ENCODE measurements at places on chromosomes 3 and 15.

- no peak for DNase-seq
Observed at GRCh38 chr3:134974624-134975023, 179.6 kb downstream of the EPHB1 start.

DNA sequence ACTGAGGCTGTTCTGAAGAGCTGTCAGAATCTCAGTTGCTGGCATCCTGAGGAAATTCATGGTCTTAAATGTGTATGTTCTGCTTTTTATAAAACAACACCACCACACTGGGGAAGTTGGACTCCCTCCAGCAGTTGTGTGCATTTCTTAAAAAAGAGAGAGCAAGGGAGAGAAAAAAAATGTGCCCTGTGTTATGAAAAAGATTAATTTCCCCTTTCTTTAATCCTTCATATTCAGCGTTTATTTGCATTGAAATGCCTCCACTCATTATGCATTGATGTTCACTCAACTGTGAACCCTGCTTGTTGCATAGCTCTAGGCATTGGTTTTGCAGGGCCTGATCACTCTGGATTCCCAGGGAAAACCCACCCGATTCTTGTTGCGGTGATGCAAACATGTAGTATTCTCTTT lies 4.4 kb upstream of the ZNF609 start:
- no peak for DNase-seq

DNA sequence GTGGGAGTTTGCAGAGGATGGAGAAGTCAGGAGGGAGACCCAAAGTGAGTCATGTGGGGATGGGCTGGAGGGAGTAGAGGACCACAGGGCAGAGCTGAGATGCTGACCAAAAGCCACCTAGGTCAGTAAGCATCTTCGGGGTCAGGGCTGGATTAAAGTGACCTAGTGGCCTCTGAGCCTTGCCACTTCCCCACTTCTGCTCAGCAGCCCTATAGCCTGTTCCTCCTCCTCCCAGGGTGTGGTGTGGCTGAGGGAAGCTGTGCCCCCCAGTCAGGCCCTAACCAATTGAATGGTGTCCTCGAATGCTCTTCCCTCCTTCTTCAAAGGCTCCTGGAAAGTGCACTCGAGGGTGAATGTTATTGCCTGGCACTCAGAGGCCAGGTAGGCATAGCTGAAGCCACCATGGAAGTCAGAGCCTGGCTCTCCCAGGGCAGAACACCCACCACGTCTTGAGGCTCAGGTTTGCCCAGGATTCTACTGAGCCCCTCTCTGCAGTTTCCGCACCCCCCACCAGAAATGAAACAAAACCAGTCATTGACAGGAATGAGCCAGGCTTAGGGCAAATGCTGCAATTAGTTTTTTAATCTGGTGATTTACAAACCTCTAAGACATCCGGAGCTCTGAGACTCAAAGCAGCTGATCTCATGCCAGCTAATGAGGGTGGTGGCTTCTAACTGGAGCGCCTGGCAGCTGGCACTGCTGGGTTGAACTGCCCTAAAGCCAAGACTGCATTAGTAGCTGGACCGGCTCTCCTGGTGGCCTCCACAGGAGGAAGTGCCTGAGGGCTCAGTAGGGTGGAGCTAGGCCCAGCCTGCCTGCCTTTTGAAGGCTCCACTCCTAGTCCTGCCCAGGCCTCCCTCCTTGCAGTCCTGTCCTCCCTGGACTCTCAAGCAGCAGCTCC lies 26.0 kb upstream of the VIPR1 start:
- DNase-seq: no peak

DNA sequence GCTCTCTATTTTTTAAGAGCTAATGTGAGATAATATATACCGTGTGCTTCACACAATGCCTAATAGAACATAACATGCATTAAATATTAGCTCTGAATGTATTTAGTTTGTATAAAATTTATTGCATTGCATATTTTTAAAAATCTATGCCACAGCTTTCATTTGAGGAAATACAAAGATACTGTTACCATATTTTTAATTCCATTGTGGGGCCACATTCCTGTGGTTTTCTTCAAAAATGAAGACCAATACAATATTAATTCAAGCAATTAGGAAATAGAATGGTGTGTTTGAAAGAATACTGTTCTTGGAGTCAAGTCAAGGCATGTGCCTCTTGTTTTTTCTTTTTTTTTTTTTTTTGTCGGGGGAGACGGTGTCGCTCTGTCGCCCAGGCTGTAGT lies 95.4 kb upstream of the CADPS start:
- no peak for DNase-seq

GRCh38 chr15:93007994-93008393 lies 81.0 kb downstream of the RGMA start:
- DNase-seq: no peak

- no peak for DNase-seq
Observed at GRCh38 chr3:30471066-30471465, 135.3 kb upstream of the TGFBR2 start.

- DNase-seq: no peak
Observed at GRCh38 chr3:123884993-123885392, 861 bp upstream of the MYLK start.

GRCh38 chr3:147431751-147432150 lies 22.6 kb downstream of the ZIC1 start:
- no peak for DNase-seq

DNA sequence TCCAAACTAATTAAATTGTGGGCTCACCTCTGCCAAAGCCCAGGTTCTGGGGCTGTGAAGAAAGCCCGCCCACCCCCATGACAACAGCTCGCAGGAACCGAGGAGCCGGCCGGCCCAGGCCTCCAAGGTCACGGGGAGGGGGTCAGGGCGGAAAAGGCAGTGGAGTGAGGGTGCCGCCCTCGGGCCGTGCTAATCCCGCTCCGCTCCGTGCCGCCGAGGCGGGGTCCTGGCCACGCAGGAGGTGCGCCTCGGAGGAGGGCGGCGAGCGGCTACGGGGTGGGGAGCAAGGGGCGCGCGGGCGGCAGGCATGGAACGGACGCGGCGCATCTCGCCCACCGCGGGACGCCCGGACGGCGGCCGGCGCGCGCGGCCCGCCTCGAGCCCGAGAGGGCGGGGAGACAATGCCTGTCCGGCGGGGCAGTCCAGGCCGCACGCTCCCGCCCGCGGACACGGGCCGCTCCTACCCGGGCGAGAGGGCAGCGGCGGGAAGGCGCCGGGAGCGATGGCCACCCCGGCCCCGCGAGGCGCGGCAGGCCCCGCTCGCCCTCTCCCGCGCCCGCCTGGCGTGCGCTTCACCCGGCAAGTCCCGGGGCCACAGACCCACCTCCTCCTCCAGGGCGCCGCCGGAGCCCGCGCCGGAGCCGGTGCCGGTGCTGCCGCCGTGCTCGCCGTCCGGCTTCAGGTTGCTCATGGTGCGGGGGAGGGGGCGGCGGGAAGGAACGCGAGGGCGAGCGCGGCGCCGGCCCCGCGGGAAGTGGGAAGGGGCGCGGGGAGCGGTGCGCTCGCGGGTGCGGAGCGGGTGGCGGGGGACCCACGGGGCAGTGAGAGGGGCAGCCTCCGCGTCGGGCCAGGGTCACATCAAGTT lies 528 bp downstream of the RBPMS2 start:
- DNase-seq: peak; percentile 28

GRCh38 chr15:91126080-91126479 lies 26.0 kb downstream of the SV2B start:
- no peak for DNase-seq

DNA sequence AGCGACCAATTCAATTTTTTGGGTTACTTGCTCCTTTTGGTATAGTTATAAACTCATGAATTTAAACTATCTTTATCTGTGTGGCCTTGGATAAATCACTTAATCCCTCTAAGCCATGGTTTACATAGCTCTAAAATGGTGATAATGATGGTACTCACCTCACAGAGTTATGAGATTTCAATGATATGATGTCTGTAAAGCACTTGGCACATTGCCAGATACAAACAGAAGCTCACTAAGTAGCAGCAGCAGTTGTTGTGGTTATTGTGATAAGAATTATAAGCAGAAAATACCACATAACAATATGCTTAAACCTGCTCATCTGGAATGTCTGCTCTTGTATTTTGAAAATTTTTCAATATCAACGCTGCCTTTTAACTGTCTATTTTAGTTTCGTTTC lies 185.1 kb upstream of the SNTN start:
- no peak for DNase-seq

DNA sequence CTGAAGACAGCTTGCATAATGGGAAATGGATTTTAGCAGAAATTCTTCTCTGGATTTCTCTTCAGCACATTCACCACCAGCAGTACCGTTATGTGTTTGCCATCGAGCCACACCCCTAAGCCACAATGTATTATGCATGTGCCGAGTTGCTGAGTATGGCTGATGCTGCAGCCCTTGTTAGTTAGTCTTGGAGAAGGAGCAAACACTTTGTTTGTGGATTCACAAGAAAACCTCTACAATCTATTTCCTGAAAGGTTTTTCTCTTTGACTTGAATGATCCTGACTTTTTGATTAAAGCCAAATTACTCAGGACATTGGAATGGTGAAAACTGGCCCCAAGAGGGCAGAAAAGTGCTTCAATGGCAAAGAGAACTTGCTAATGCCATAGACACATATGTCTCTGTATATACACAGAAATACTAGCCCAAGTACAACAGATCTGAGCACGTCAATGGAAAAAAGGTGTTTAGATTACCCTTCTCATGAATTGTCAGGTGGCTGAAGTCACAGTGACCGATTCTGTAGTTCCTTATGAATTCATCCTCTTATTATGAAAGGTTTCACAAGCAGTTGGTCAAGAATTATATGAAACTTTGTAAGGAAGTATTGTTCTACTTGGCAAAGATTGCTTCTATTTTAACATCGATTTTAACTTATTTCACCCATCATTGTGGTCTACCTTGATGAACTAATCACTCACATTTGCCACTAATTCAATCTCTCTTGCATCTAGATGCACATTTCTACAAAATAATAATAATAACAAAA lies 103.0 kb downstream of the P3H2 start:
- no peak for DNase-seq

DNA sequence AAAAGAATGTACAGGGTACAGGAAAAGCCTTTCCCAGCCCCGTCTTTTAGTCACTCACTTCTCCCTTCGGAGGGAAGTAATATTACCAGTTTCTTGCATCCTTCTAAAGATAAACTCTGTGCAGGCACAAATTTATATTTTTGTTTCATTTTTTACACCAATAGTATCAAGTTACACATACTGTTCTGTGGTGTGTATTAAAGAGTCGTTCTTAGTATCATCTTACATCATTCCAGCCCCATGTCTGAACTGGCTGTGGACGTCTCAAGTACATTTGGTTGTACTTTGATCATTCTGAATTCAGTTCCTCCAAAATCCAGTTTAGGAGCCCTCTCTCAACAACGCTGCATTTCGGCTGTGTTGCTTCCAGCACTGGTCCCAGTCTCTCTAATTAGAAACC lies 68.7 kb downstream of the LMLN start:
- no peak for DNase-seq

DNA sequence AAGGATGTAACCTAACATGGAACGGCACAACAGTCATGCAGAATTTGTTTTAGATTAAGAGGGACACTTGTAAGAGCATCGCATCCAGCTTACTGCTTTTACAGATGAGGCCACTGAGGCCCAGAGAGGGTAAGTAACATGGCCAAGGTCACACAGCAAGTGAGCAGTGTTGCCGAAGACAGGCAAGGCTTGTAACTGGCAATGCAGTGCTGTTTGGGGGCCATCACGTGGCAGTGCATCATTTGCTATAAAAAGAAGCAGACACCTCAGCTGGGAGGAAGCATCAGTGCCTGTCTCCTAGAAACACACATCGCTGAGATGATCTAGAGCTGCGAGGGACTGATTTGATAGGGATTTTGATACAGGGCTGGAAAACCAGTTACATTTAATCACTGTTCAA lies 108.2 kb upstream of the PROK2 start:
- no peak for DNase-seq

- DNase-seq: no peak
Observed at GRCh38 chr15:26177816-26178215, 314.7 kb upstream of the ATP10A start.

GRCh38 chr3:121493431-121493830 lies 52.4 kb downstream of the POLQ start:
- no peak for DNase-seq

DNA sequence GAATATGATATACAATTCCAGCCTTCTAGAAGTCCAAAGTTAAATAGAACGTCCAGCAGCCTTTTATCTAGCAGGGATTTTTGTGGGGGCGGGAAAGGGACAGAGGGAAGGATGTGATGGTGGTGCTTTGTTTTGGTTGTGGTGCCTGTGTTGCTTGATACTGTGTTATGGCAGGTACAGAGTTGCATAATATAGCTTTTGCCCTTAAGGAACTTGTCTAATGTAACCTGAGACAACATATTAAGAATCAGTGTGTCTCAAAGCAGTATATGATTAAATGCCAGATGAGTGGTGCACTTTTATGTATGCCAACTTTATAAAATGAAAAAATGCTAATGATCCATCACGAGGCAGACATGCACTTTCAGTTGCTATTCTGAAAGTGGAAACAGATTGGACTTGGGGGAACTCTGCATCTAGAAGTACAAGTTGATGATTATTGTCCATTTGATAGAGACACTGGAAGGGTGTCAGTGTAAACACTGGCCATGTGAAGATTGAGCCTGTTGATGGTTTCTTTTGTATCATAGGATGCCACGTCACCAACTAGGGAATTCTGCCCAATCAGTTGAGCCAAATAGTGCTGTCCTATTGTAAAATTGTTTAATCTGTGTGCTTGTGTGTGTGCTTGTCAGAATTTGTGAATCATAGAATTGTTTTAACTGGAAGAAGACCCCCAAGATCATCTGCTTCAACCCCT lies 23.0 kb downstream of the NEO1 start:
- no peak for DNase-seq

DNA sequence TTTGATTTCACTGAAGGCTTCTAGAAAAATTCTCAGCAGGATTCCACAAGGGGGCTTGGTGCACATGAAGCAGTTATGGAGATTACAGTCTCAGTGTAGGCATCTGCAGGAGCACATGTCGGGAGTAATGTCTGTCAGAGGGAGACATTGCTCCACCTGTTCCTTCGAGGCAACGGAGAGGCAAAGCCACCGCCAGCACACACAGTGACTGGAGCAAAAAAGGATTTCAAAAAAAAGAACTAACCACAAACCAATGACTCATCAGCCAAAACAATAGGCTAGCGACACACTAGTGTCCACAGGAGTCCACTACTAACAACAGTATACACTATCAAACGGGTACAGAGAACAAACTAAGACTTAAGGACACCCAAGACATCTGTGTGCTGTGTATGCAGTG lies 68.9 kb downstream of the NPTN start:
- DNase-seq: no peak

DNA sequence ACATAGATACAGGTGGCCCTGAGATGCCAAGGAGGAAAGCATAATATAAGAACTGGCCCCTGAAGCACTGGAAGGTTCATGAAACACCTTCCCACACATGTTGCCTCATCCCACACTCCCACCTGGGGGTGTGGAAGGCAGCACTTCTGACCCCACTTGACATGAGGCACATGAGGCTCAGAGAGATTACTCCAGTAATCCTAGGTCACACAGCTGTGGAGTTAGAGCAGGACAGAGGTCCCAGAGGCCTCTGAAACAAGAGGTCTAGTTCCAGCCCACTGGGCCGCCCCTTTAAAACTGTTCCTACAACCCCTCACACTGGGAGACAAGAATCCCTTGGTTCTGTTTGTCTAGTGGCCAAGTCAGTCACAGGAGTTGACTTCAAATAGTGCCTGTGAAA lies 7.2 kb downstream of the SSUH2 start:
- no peak for DNase-seq

GRCh38 chr15:75517233-75517632 lies 61.9 kb downstream of the PTPN9 start:
- no peak for DNase-seq

Data from natural killer cell (primary cell).